ENCODE measurements at places on chromosomes 7 and 10. TPM values are rescaled to one million over a fixed set of nuclear protein-coding genes. Genes with fewer than 3 reads are reported as not detected.

Gene NUTM2A
- total RNA-seq, result 1.3 TPM

Gene PDK4
- 50.6 TPM for total RNA-seq

Gene NUDT13
- 3.5 TPM for total RNA-seq

Gene AQP1
- 48.1 TPM for total RNA-seq

Gene NEURL1
- total RNA-seq, result 42.9 TPM

Gene OR6B1
- not detected for total RNA-seq

Gene TRIM4
- total RNA-seq, result 22.2 TPM

Gene COL26A1
- not detected for total RNA-seq

Gene IFIT3
- 11.2 TPM for total RNA-seq

Gene SPDYE1
- total RNA-seq, result not detected

- no peak for DNase-seq
Measured at GRCh38 chr7:143485094-143485493, 7.4 kb downstream of the TAS2R41 start.

DNA sequence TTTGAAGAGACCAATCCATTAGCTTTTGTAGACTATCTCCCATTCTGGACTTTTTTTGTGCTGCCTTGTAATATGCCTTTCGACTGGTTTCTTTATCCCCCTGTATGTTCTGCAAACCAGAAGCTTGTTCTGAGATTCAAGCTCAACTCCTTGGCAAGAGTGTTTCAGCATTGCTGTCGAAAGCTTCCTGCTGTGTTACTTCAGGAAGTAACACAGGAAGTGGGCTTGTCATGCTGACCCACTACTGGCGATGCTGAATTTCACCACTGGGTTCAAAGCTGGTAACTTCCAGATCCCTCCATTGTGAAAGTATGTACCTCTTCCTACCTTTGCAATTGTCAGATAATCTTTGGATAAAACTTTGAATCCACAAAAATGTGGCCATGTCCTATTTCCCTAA, 57.9 kb upstream of the INSYN2A start:
- DNase-seq, result no peak

DNA sequence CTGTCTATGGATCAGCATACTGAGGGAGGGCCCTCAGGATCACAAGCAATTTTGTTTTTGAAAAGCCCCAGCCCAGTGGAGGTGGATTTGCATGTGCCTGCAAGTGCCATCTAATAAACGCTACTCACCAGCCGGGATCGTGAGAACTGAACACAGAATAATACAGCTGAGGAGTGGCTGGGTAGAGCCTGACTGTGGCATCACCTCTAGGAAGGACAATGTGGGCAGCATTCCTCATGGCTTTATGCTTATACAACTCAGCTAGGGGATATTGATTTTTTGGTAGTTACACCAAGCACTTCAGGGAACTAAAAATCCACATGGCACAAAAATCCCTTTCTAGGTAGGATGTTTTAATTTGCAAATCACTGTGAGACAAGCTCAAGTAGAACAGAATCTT, 72.7 kb upstream of the PALS2 start:
- DNase-seq, result no peak

- DNase-seq, result no peak
Measured at GRCh38 chr10:64358907-64359306, 837.7 kb downstream of the REEP3 start.

DNA sequence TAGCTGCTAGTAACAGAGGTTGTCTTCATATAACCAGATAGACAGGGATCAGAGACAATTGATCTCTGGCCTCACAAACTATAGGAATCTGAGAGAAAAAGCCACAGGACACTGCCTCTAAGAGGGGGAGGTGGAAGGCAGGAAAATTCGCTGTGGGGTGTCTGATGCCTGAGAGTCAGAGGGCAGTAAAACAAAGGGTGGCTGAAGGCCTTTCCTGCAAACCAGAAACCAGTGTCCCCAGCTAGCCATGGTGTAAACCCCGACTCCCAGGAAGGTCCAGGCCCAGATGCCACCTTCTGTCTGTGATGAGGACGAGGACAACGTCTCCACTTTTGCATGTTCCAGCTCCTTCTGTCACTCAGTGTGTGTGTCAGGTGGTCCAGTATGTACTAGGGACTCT, 215.1 kb downstream of the ADARB2 start:
- DNase-seq, result no peak

- DNase-seq, result no peak
Measured at GRCh38 chr10:73859428-73859783, 14.9 kb downstream of the CAMK2G start.

DNA sequence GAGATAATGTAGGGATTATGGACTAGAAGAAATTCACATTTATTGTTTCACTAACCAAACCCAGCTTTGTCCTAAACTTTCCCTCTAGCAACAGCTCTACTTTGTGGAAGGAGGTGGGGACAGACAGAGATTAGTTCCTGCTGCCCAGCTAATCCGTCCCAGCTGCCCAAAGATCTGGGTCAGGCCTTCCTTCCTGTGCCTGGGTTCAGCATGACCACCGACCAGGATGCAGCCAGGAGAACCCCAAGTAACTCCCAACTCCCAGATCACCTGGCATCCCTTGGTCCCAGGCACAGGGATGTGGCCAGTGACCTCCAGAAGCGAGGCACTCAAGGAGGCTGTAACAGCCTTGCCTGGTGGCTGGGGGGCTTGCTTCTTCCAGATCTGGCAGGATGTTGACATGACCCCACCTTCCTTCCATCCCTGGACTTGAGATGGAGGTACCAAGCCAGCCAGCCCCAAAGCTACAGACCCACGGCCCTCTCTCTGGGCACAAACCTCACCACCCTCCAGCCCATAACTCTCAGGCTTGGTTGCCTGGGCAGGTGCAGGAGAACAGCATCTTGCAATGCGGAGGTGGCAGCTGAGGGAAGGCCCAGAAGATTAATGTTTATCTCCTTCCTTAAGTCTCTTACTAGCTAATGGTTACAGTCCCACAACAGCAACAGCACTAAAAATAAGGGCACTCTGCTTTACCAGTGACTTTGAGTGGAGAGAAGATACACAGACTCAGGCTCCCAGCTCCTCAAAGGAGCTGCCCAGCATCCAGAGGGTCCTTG, 11.1 kb downstream of the CAMK2G start:
- DNase-seq, result no peak

- no peak for DNase-seq
Measured at GRCh38 chr7:400901-401485, 111.0 kb downstream of the FOXL3 start.

DNA sequence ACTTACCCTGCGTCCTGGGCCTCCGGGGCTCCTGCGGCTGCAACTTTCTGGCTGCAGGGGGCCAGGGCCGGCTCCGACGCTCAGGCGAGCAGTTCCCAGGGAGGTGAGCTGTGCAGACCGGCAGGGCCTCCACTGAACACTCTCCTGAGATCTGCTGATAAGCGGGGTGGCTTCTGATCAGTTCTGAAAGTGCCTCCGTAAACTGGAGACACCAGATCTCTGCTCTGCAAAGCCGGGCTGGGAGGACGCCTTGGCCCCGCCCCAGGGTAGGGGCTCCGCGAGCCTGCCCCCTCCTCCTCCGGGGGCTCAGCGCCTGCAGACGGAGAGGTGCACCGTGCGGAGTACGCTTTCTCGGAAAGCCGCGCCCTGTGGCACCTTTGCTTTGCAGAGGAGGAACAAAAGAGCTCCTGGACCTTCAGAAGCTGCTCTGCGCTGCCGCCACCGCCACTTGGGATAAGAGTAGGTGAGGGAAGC, 141.3 kb upstream of the VKORC1L1 start:
- peak; percentile 60 for DNase-seq

DNA sequence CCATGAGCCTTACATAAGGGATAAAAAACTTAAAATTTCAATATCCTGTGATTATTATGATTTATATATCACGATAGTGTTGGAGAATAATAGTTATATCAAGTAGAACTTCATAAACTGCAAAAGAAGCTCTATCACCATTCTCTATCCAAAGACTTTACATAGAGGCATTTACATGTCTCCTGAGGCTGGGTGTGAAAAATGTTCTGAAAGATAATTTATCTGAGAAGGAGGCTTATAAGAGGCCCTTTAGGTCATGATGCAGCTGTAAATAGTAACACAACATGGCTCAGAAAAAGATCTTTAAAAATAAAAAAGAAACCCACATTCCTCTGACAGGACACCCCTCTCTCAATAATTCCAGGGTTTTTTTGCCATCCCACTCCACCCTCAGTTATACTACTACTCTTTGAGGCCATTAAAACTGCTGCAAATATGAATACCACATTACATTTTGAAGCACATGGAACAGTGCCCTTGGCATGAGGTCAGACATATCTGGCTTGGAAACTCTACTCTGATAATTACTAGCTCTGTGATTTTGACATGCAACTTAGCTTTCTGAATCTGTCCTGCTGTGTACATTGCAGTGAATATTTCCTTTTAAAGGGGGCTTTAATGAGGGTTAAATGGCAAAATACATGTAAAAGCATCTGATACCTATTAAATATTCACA, 55.5 kb downstream of the SLC16A12 start:
- DNase-seq, result no peak

- no peak for DNase-seq
Measured at GRCh38 chr10:133241501-133242205, 4.0 kb downstream of the VENTX start.

DNA sequence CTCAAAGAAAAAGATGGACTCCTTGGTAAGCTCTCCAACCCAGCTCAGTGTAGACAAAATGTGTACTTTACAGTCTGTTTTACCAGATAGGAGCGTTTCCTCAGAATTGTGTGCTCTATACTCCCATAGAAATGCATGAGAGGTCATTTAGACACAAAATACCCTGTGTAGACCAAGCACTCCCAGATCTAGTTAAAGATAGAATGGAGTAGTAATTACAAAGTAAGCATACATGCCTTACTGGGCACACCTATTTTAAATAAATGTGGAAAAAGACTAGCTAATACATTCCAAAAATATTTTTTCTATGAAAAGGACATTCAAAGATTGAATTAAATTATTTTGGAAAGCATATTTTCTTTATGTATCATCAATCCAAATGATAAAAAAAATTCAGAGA, 271.9 kb upstream of the DGKB start:
- DNase-seq, result no peak

DNA sequence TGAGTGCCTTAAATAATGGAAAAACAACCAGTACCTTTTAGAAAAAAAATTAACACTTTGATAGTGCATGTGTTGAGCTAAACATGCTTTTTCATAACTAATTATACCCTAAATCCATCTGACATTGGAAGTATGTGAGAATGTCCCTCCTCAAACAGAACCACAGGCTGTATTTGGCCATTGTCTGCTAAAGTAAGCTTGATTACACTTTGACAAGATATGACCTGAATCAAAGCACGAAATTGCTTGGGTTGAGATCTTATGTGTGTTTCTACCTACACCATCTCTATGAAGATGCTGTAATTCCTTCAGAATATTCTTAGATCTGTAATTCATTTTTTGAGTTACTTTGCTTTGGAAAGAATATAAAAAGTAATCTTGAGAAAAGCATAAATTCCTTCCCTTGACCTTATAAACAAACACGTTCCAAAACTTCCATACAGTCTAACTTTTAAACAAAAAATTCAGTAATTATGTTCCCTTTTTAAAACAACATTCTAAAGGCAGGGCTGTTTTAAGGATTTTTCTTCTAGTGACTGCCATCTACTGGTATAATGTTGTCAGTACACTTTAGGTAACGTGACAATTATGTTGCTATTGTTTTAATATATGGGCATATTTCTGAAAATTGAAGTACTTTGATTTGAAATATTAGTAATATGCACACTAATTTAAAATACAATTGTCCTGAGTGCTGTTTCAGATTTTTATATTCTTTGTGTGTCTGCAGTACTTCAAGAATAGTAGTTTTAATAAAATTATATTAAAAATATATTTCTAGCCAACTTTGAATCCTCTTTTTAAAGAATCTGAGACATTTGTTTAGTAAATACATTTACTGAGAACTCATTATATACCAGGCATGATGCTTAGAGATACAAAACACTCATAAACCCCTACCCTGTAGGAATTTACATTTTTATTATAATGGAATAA, 20.9 kb downstream of the CD36 start:
- DNase-seq, result no peak

DNA sequence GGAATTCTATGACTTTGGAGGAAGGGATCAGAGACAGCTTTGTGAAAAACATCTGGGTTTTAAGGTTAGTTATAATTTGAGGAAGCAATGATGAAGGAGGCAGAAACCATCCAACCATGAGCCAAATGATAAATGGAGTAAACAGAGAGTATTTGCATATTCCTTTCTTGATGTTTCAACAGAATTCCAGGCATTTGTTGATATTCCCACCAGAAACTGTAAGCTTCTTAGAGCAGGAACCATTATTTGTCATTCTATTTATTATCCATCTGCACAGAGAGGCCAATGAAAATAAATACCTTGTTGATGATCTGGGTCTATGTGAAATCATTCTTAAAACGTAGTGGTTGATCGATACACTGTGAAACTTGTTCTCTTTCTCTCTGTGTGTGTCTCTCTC, 715.3 kb downstream of the INHBA start:
- DNase-seq, result no peak

GRCh38 chr10:126519185-126519584, 130.9 kb upstream of the ADAM12 start:
- no peak for DNase-seq

DNA sequence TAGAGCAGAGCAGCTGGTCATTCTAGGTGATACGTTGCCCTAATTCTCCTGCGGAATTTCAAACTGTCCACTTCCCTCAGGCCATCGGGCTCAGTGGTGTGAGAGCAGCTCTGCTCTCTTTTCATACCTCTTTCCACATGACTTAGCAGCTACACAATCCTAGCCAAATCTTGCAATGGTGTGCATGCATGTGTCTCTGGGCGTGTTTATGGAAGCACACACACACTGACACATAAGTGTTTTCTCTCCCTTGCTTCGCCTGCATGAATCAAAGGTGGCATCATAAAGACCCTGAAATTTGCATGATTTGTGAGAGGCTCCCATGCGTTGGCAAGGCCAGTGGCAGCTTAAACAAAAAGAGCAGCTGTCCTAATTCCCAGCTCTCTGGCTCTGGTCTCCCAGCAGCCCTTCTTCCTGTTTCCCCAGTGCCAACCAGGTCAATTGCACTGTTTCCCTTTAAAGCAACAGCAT, 1189.5 kb downstream of the GATA3 start:
- no peak for DNase-seq

- no peak for DNase-seq
Measured at GRCh38 chr10:69397972-69398371, 18.7 kb downstream of the TACR2 start.

GRCh38 chr10:33279811-33280602, 54.5 kb downstream of the NRP1 start:
- DNase-seq, result no peak

GRCh38 chr7:131921016-131921415, 364.6 kb upstream of the PODXL start:
- no peak for DNase-seq

GRCh38 chr10:110113670-110114337, 93.6 kb upstream of the MXI1 start:
- DNase-seq, result no peak

DNA sequence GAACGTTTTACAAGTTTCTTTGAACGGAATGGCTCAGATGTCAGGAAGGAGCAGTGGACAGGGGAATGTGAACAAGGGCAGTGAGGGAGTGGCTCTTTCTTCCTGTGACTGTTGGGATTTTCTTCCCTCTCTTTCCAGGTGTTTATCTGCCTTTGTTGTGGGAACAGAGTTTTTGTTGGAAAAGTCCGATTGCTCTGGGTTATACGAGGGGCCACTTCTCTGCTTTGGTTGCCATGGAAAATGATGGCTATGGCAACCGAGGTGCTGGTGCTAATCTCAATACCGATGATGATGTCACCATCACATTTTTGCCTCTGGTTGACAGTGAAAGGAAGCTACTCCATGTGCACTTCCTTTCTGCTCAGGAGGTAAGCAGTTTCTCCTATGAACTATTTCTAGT, 41.4 kb downstream of the ZRANB1 start:
- no peak for DNase-seq

- DNase-seq, result no peak
Measured at GRCh38 chr10:95327367-95327766, 36.6 kb upstream of the PDLIM1 start.

All from mucosa of descending colon (tissue), 3 donors.